ENCODE measurements at places on chromosomes 2 and 18.

DNA sequence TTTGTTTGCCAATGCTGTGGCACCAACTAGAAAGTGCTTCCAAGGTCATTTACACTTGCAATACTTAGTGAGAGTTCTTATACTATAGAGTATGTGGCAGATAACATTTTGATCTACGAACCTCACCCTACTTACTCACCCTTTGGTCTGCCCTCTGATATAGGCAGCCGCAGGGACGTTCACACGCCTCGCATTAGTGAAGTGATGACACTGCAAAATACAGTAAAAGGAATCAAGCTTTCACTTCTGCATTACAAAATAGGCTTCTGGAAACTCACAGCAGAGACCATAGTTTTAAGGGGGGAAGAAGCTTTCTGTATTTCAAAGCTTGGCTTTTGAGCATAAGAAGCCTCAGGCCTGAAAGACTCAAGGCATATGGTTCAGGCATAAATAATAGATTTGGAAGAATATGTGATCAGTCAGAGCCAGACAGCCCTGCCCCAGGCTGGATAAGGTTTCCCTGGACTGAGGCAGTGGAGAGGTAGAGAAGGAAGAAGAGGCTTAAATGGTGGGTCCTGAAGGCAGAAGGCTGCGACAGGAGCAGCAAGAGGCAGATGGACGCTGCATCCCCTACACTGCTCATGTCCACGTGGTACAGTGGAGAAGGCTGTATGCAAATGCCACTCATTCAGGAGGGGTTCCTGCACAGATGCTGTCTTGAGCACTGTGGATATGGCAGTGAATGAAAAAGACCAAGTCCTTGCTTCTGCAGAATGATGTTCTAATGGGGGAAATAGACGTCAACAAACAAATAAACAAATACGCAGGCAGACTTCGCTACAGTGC, 63.1 kb downstream of the FECH start:
- no peak for DNase-seq

DNA sequence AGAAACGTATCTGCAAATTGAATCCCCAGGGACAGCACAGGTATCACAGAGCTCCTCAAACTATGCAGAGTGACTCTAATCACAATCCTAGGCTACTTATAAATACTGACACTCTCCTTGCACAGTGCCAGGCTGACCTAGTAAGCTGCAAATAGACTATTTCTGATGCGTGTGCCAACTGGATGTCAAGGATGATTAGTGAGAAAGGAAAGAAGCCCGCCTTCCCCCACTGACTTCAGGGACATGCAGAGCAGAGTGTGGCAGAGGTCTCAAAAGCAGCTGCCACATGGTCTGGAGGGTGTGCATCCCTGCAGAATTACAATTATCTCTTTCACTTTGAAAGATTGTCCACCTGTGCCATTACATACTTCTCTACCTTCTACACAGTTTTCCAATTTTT, 235.6 kb downstream of the CPS1 start:
- DNase-seq: no peak

DNA sequence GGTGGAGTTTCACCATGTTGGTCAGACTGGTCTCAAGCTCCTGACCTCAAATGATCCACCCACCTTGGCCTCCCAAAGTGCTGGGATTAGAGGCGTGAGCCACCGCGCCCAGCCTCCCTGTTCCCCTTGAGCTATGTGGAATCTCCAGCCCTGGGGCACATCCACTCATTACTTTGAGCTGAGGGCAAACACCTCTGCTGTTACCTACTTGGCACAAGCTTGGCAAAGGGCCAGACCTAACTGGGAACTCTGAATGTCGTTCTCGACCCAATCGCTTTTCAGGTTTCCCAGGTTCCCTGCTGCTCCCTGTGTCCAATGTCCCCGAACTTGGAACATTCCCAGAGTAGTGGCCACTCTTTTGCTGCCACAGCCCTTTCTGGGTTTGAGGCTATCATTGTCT, 40.6 kb downstream of the CHST10 start:
- no peak for DNase-seq

DNA sequence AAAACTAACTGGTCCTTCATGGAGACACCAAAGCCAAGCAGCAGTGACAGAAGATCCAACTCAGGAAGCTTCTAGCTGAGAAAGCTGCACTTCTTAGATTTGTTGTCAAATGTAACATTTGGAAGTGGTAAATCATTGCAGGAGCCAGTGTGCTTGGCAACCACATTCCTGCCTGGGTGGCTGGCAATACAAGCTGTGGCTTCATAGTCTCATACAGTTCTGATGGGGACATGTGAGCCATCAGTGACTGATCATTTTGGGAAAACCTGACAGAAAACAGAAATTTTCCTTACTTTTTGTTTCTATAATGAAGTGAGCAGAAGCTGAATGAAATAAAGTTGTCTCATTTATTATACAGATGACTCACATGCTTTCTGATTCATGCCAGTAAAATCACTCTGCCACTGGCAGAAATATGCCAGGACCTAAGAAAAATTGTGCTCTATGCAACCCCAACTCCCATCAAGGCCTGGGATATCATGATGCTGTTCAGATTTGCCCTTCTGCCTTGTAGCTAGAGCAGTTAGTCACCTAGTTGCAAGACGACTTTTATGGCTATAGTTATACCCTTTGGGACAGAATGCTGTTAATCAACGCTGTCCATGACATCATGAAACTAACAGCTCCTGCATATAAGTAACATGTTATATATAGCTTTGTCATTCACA, 508.1 kb downstream of the ADCYAP1 start:
- no peak for DNase-seq

GRCh38 chr2:84290537-84290936, 168.5 kb downstream of the SUCLG1 start:
- no peak for DNase-seq

DNA sequence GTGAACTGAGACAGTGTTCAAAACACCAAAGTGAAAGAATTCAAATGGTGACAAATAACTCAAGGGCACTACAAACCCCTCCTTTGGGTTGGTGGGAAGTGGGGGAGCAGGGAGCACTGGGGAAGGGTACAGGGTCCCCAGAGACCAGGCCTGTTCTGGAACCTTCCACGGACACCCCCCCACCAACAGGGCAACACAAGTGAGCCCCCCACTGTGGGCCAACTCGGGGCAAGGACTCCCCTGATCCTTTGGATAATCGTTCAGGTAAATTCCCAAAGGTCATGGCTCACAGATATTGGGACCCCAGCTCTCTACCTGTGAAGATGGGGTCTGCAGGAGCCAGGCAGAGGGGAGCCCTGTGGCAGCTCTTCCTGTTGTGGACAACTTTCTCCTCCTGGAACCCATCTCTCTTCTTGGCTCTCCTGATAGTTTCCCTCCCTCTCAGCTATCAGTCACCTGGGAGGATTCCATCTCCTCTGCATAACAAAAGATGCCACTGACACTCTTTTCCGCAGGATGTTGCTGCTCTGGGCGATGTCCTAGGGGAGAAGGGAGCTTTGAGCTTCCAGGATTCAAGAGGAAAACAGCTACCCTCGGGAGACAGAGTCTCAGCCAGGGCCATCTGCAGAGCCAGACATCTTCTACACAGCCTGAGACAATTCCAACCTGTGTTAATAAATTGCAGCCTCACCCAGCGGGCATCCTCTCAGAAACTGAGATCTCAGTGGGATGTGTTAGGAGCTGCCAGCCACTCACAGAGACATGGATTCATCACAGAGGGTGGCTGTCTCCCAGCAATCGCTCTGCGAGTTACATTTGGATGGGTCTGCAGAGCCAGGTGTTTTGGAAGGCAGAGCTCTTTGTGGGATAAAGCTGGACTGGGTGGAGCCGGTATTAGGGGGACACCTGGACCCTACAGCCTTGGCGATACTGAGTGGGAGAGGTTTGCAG, 35.4 kb downstream of the MBP start:
- DNase-seq: no peak

DNA sequence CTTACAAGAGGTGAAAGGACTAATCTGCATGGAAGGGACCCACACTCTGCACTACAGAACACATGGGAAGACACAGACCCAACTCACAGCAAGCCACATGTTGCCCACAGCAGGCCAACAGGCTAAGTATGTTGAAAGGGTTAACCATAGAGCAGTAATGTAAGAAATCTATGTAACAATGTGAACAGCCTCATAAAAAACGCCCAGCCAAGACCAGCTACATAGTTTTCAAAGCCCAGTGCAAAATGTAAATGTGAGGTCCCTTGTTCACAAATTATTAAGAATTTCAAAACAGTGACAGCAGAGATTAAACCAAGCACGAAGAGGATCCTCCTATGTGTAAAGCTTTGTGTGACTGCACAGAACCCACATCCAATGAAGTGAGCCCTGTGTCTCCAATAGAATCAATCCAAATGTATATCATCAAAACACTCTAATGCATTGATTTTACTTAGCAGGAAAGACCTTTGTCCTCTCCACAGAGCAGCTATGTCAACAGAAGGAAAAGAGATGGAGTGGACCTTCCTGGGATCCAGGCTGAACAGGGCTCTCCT, 210.1 kb downstream of the AGPS start:
- no peak for DNase-seq

DNA sequence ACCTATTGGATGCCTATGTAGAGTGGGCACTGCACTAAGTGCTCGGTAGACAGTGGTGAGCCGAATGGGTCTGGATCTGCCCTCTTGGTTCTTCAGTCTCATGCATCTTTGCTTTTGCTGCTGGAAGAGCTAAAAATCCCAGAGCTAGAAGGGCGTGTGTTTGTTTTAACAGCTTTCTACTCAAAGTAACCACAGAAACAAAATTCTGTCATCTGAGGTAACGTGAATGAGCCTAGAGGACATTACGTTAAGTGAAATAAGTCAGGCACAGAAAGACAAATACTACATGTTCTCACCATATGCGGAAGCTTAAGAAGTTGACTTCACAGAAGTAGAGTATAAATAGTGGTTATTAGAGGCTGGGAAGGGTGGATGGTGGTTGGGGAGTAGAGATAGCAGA, 119.8 kb downstream of the PLB1 start:
- DNase-seq: no peak

GRCh38 chr18:9762526-9762925, 54.4 kb downstream of the RAB31 start:
- DNase-seq: no peak

DNA sequence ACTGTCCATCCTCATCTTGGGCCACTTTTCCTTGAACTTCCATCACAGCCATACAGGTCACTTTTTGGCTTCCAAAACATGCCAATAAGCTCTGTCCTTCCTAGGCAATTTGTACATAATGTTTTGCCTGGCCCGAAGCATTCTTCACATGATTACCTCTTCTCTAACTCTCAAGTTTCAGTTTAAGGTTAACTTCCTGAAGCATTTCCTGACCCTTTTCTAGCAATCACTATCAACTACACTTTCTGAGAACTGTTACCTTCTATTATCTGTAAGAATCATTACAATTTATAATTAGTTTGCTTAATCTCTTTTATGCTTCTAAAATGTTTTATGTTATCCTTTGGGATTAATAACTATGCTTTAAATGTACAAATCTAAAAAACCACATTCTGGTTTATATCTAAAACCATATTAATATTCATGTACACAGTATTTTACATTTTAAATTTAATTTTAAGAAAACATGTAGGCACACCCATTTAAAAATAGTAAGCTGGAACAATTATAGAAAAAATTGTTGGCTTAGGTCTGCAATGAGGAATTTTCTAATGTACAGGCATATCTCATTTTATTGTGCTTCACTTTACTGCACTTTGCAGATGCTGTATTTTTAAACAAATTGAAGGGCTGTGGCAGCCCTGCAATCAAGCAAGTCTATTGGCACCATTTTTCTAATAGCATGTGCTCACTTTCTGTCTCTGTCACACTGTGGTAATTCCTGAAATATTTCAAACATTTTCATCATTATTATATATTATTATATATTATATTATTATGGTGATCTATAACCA, 76.4 kb downstream of the C2orf74 start:
- DNase-seq: no peak

- DNase-seq: no peak
Observed at GRCh38 chr2:129458436-129458835, 521.0 kb upstream of the RAB6C start.

DNA sequence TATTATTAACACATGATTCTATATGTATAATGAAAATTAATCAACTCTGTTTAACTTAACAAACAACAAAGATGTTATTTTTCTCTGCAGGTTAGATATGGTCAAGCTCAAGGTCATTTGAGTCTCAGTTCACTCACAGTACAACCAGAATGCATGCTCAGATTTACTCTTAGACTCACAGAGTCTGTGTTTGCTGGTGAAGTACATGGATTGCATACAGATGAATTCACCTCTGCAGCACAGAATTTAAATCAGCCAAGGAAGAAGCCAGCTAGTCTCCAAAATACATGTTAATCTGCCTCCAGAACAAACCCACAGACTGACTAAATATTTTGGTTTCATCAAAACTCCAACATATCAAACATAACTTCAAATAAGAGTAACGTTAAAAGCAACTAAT, 424.5 kb downstream of the RAD51AP2 start:
- DNase-seq: no peak

GRCh38 chr2:51420511-51420910, 388.6 kb upstream of the NRXN1 start:
- DNase-seq: no peak

GRCh38 chr2:16273111-16273510, 332.8 kb downstream of the MYCN start:
- DNase-seq: no peak

DNA sequence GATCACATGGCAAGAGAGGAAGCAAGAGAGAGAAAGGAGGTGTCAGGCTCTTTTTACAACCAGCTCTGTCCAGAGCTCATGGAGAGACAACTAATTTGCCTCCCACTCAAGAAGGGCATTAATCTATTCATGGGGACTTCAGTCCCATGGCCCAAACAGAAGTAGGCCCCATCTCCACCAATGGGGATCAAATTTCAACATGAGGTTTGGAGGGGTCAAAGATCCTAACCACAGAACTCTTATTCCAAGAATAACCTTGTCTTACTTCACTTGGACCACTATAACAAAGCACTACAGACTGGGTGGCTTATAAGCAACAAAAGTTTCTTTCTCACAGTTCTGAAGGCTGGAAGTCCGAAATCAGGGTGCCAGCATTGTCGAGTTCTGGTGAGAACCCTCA, 31.8 kb downstream of the GRB14 start:
- no peak for DNase-seq

GRCh38 chr2:19804639-19805260, 97.0 kb downstream of the TTC32 start:
- no peak for DNase-seq

- DNase-seq: no peak
Observed at GRCh38 chr2:56167616-56168562, 15.9 kb upstream of the CCDC85A start.

GRCh38 chr18:8326763-8327394, 282.4 kb upstream of the RAB12 start:
- no peak for DNase-seq

- DNase-seq: no peak
Observed at GRCh38 chr2:43020296-43020695, 206.1 kb downstream of the ZFP36L2 start.

GRCh38 chr2:10668402-10669012, 21.3 kb downstream of the NOL10 start:
- DNase-seq: no peak

- DNase-seq: no peak
Observed at GRCh38 chr2:241109210-241110088, 7.4 kb upstream of the MTERF4 start.

All from stimulated activated CD4-positive, alpha-beta T cell treated with anti-CD3 and anti-CD28 coated beads, Interleukin-15, amount 100 ng/mL, for 48 hours (primary cell).